BJ (cell line): ENCODE measurements at places on chromosomes 12 and 14. TPM values are rescaled to one million over a fixed set of nuclear protein-coding genes. Genes with fewer than 3 reads are reported as not detected.

Gene EPYC
- polyA plus RNA-seq = 0.17 TPM in 1 of 2 replicates, not detected in the other

Gene ALKBH1
- polyA plus RNA-seq = 9.2 and 12.2 TPM in 2 replicates

Gene CLEC2B
- polyA plus RNA-seq = 0.04 and 0.27 TPM in 2 replicates

- no peak for DNase-seq
Observed at GRCh38 chr12:7207866-7208625, 18.6 kb downstream of the PEX5 start.

GRCh38 chr14:99884834-99885648 is 91.8 kb downstream of the EML1 start:
- DNase-seq = no peak

DNA sequence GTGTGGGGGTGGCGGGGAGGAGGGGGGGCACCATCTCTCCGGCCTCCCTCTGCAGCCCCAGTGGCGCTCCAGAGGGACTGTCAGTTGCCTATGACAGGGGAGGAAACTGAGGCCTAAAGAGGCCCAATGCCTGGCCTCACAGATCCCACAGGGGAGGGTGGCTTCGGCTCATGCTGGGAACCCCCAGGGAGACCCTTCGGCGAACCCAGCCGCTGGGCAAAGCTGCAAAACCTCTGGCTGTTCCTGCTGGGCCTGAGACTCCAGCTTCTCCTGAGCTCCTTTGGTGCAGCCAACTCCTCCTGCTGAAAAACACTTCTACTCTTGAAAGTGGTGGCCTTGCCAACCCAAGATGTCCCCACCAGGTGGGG is 170.1 kb upstream of the RTL1 start:
- DNase-seq = no peak

DNA sequence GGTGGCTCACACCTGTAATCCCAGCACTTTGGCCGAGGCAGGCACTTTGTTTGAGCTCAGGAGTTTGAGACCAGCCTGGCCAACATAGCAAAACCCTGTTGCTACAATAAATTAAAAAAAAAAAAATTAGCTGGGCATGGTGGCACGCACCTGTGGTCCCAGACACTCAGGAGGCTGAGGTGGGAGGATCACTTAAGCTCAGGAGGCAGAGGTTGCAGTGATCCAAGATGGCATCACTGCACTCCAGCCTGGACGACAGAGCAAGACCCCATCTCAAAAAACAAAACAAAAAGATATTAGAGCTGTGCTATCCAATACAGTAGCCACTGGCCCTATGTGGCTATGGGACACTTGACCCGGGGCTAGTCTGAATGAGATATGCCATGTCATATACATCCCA is 6.9 kb upstream of the SCARB1 start:
- DNase-seq = no peak

GRCh38 chr14:56855891-56856461 is 45.7 kb upstream of the OTX2 start:
- no peak for DNase-seq

DNA sequence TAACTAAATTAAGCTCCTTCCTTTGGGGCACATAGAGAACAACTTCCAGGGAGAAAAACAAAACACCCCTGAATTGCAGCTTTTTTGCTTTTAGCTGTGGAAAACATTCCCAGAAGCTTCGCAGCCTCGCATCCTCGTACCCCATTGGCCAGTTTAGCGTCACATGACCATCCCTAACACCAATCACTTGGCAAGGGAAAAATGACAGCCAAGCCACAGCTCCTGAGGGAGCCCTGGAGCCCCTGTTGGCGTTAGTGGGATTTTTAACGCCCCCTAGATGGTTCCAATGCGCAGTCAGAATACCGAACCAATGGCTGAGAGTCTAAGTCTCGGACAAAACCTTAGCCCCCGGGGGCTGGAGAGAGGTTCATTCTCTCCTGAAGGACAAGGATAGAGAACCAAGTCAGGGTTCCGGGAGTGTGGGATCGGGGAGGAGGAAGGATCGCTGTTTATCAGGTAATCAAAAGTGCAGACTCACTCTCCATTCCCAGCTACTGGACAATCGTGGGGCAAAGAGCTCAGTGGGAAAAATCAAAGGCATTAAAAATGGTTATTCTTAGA is 135.6 kb upstream of the HIF1A start:
- DNase-seq = no peak
